ENCODE measurements at places on chromosomes 6 and 20.
A peak's percentile ranks its signal among the peaks of the same experiment; 100 is the strongest.

GRCh38 chr6:162467679-162468078 lies 259.9 kb downstream of the PRKN start:
- no peak for DNase-seq

- peak; percentile 62 for DNase-seq
Measured at GRCh38 chr6:36759148-36759759, 61.6 kb downstream of the RAB44 start.

GRCh38 chr6:162140251-162140852 lies 587.2 kb downstream of the PRKN start:
- no peak for DNase-seq

DNA sequence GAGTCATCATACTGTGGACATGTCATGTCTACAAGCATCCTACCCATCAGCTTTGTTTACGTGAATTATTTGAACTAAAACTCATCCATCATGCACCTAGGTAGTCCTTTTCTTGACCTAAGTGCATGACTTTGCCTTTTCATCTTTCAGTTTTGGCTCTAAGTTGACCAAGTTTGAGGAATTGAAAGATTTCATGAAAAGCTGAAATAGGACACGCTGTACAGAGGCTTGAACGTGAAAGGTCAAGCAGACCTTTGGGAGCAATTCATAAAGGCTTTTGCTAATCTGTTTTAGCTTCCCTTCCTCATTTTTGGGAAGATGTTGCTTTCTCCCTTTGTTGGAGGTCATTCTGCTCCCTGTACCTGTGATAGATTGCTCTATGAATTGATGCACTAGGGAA lies 55.1 kb upstream of the MLIP start:
- DNase-seq: no peak

DNA sequence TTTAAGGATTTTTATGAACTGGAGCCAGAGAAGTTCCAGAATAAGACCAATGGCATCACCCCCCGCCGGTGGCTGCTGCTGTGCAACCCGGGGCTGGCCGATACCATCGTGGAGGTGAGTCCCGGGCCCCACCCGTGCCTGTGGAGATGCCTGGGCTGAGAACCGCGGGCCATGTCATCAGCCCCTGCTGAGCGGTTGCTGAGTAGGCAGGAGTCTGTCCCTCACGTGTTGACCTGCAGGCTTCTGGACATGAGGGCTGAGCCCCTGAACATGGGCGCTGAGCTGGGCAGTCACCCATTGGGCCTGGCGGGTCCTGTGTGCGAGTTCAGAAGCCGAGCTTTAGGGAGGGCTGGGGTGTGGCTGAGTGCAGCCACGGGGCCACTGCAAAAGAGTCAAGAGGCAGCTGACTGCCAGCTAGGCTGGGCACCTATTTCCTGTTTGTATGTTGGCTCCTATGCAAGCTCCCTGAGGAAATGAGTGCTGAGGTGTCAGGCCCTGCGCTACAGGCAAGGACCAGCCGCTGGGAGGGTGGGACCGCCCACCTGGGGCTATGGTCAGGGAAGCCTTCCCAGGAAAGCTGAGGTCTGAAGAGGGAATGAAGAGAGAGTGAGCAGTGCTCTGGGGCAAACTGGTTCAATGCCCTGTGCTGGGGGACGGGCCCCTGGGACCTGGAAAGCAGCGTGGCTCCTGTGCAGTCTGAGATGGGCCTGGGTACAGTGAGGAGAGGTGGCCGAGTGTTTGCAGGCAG lies 34.3 kb downstream of the PYGB start:
- DNase-seq: no peak

- DNase-seq: no peak
Measured at GRCh38 chr6:43734294-43734665, 35.7 kb upstream of the VEGFA start.

GRCh38 chr6:105459864-105460263 lies 57.0 kb upstream of the PREP start:
- DNase-seq: no peak

- no peak for DNase-seq
Measured at GRCh38 chr6:1285556-1285955, 26.3 kb upstream of the FOXQ1 start.

GRCh38 chr6:155040901-155041650 lies 46.0 kb downstream of the TIAM2 start:
- no peak for DNase-seq

DNA sequence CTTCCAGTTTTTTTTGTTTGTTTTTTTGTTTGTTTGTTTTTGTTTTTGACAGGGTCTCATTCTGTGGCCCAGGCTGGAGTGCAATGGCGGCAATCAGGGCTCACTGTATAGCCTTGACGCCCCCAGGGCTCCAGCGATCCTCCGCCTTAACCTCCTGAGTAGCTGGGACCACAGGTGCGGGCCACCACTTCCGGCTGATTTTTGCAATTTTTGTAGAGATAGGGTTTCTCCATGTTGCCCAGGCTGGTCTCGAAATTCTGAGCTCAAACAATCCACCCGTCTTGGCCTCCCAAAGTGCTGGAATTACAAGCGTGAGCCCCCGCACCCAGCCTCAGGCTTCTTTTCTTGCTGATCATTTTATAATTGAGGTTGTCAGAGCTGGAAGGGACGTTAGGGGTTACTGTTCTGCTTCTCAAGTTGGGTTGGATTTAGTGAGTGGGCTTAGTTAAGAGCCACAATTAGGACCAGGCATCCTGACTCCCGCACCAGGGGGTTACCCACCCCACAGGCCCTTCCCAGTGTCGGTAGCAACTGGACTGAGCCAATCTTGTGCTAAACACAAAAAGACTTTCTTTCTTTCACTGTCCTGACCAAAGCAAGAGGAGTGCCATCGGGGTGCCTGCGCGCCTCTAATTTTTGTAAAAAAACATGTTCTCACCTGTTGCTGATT lies 13.1 kb upstream of the ZSCAN9 start:
- no peak for DNase-seq

GRCh38 chr6:108904741-108905140 lies 56.5 kb downstream of the ARMC2 start:
- no peak for DNase-seq

GRCh38 chr20:5168651-5169396 lies 42.0 kb downstream of the CDS2 start:
- no peak for DNase-seq

GRCh38 chr6:45576648-45577624 lies 199.2 kb upstream of the SUPT3H start:
- DNase-seq: no peak

- no peak for DNase-seq
Measured at GRCh38 chr6:147205690-147206600, 1.7 kb downstream of the STXBP5 start.

GRCh38 chr6:16204653-16205376 lies 33.6 kb upstream of the GMPR start:
- no peak for DNase-seq

GRCh38 chr6:101482606-101483005 lies 89.1 kb downstream of the GRIK2 start:
- no peak for DNase-seq

DNA sequence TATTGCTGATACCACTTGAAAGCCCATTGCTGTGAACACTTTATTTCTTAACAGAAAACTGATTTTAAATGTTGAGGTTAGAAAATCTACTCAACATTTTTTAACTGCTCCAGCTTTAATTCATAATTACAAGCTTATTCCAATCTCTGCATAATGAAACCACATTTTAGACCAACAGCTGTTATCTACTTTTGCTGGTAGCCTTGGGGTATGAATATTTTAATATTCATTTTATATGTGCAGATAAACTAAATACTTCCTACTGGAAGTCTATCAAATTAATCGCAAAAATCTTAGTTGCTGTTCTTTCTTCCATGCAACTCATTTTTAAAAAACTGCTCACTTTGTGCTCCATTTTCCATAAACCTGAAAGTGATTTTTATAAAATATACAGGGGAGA lies 189.3 kb upstream of the SLC35B3 start:
- no peak for DNase-seq

DNA sequence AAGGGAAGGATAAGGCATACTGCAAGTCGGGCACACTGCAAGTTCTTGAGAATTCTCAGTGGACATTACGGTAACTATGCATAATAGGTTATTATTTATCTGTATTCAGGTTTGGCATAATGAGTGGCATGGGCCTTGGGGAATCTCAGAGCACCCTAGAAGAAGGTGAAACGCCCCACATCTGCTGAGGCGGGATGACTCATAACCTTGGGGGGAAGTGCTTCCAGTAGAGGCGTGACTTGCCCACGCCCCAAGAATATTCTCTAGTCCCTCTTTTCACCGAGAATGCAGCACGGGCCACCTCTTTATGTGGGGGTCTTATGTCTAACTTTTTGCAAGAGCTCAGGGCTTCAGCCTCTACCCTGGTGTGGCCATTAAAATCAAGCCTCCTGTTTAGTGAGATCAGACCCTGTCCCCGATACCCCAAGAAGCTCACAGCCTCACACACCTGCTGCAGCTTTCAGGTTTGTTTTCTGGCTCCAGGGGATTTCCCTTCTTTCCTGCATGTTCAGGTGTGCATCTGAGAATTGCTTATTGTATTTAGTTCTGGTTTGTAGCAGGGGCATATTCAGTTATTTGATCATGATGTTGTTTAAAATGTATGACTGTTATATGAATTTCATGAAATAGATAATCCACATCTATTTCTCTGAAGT lies 19.1 kb downstream of the ZFP64 start:
- no peak for DNase-seq

DNA sequence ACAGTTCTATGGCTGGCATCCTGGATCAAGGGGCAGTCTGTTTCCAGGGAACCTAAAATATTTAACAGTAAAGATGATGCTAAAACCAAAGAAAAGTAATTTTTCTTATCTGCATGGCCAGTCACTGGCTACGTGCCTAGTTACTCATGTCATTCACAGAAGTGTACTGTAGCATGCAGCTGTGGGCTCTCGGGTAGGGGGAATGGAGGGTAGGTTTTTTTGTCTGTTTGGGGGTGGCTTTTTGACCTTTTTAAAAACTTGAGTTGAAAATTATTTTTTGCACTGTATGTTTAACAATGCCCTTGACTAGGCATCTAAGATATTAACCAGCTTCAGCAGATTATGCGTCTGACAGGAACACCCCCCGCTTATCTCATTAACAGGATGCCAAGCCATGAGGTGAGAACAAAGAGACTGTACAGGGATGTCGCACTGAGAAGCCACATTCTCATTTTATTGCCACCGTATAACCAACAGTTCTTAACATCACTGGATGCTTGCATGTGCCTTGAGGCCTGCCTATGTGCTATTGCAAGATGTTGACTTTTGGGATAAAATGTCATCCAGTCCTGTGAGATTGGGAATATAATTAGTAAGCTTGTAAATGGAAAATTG lies 30.3 kb upstream of the MAPK13 start:
- DNase-seq: no peak

DNA sequence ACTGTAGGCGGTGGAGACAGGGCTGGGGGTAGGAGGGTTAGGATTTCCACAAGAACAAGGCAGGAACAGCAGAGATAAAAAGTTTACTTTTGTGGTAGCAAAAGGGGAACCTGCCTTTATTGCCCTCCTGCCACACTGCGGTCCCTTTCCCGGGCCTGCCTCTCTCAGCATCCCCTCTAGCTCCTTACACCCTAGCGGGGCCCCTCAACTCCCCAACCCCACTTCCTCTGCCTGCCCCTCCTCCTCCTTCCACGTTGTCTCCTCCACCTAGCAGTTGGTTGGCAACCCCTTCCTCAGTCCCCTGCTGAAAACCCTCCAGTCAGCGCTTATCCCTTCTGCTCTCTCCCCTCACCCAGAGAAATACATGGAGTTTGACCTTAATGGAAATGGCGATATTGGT lies 714 bp downstream of the AIF1 start:
- no peak for DNase-seq

DNA sequence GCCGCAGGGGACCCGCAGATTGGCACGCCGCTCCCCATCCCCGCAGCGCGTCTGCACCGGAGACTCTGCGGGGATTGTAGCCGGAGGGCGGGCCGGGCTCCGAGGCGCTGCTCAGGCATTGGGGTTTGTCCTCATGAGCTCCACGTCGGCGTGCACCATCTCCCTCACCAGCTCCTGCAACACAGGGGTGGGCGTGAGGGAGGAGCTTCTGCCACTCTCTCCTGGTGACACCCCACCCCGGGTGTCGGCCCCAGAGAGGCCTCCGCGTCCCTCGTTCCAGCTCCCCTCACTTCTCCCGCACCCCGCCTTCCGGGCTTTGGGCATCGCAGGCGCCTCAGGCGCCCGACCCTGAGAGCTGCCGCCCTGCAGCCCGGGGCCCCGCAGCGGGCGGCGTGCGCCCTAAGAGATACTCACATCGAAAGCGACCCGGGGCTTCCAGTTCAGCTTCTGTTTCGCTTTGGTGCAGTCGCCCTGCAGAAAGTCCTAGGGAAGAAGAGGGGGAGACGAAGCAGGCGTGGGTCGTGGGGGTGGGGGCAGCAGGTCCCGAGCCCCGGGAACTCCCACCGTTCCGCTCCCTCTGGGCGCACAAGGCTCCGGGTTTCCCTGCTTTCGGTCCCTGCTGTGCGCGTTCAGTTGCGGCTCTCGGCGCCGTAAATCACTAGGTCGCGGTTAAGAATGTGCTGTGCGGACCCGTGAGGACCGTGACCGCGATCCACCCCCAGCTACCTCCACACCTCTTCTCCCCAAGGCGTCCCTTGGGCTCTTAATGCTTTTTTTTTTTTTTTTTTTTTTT lies 14.5 kb downstream of the FOXC1 start:
- no peak for DNase-seq

- no peak for DNase-seq
Measured at GRCh38 chr6:72032086-72032485, 145.7 kb downstream of the RIMS1 start.

GRCh38 chr6:37258405-37259105 lies 611 bp upstream of the TMEM217 start:
- DNase-seq: no peak

DNA sequence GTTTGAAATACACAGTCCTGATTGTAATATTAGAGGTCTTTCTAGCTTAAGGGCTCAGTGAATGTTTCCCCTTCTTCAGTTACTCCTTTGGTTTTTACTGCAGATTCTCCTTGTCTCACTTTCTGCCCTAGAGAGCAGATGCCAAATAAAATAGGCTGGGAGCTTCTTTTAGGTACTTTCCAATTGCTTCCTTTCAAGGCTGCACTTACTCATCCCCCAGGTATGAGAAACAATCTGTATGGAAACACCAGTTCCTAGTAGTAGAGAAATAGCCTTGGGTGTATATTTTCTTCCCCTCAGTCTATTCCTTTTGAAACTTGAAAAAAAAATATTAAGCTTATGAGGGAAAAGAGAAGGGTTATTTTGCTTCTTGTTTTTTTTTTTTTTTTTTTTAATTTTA lies 139.7 kb downstream of the PAK5 start:
- DNase-seq: no peak

DNA sequence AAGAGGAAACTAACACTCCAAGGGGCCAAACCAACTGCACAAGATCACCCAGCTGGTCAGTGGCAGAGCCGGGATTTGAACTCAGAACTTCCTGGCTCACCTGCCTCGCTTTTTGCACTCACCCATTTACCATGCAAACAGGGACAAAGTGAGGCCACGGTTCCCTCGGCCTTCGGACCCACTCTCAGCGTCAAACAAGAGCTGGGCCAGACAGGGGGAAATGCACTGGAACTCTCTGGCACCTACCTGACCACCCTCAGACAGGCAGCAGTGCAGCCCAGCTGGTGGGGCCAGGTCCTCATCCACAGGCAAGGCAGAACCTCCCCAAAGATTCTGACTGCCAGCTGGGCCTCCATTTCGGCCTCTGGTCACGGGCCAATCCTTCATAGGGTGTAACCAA lies 93.7 kb upstream of the SRSF6 start:
- no peak for DNase-seq

GRCh38 chr6:13248584-13248985 lies 79.8 kb downstream of the TBC1D7 start:
- no peak for DNase-seq

- no peak for DNase-seq
Measured at GRCh38 chr20:49468412-49468811, 14.1 kb downstream of the KCNB1 start.
